ENCODE measurements at places on chromosomes 1 and 21. TPM values are rescaled to one million over a fixed set of nuclear protein-coding genes. Genes with fewer than 3 reads are reported as not detected.
A peak's percentile ranks its signal among the peaks of the same experiment; 100 is the strongest.

DNA sequence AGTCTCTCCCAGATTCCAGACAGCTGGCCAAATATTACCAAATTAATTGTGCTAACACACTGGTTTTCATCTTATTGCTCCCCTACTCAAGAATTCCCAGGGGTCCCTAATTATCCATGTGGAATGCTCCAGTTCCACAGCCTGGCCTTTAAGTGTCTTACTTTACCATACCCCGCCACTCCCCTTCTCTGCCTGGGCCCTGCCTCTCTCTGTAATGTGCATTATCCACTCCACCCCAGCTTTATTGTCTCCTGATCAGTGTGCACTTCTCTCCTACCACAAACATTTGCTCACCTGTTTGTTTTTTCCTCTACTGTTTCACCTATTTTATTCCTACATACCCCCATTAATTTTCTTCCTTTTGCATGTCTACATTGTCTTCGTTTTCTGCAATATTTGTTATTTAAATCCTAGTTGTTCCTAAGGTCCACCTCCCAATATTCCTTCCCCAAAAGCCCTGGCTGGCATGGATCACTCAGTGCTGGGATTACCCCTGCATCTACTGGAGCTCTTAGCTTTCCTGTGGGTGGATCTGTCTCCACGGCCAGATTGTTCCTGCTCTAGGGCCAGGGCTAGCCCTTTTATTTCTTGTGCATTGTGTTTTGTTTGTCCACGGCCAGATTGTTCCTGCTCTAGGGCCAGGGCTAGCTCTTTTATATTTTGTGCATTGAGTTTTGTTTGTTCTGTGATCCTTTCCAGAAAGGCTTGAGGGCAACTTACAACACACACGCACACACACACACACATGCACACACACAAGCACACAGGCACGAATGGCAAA lies 33.4 kb upstream of the ATP1B1 start:
- H3K27me3 ChIP-seq: no peaks in the 10 kb centered on the region
- H3K4me1 ChIP-seq: no peaks in the 10 kb centered on the region
- no peak overlapping the region for H3K4me3 ChIP-seq
- no peaks in the 10 kb centered on the region for H3K36me3 ChIP-seq
- no peak for DNase-seq

- peaks cover 3% of the 10 kb centered on the region for H3K4me1 ChIP-seq
- DNase-seq: no peak
- H3K4me3 ChIP-seq: no peak overlapping the region
- H3K27me3 ChIP-seq: no peaks in the 10 kb centered on the region
Measured at GRCh38 chr1:82979593-82980236, 1019.2 kb downstream of the TTLL7 start.

DNA sequence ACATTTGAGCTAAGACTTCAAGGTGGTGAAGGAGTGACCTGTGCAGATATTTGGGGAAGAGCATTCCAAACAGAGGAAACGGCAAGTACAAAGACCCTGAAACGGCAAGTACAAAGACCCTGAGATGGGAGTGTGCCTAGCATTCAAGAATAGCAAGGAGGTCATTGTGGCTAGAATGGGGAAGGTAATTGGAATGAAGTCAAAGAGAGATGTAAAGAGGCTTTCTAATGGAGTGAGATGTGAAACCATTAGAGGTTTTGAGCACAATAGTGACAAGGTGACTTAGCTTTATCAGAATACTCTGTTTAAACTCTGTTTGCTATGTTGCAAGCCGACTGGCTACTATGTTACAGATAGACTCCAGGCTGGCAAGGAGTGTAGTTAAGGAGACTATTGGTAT lies 4.4 kb downstream of the CDC7 start:
- no peaks in the 10 kb centered on the region for H3K36me3 ChIP-seq
- H3K4me1 ChIP-seq: peaks cover 17% of the 10 kb centered on the region
- DNase-seq: no peak
- no peak overlapping the region for H3K4me3 ChIP-seq

DNA sequence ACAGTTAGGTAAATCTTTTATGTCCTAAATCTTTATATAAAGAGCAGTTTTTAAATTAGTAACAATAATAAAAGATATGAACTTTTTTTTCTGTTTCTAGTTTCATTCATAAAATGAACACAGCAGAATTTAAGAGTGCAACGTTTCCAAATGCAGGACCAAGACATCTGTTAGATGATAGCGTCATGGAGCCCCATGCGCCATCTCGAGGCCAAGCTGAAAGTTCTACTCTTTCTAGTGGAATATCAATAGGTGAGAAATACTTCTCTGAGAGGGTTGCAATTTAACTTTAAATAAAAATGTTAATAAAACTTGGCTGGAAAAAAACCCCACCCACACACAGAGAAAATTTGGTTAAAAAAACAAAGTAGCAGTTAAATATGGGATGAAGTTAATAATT lies 15.0 kb upstream of the ANGPTL1 start:
- DNase-seq: no peak
- no peak overlapping the region for H3K27ac ChIP-seq
- no peak overlapping the region for H3K4me3 ChIP-seq
- peaks cover 61% of the 10 kb centered on the region for H3K36me3 ChIP-seq

GRCh38 chr1:214111796-214112195 lies 124.0 kb downstream of the PROX1 start:
- H3K27ac ChIP-seq: no peak overlapping the region
- H3K36me3 ChIP-seq: no peaks in the 10 kb centered on the region
- no peaks in the 10 kb centered on the region for H3K4me1 ChIP-seq
- H3K4me3 ChIP-seq: no peak overlapping the region

GRCh38 chr1:101474039-101474665 lies 237.3 kb downstream of the S1PR1 start:
- no peak overlapping the region for H3K27ac ChIP-seq
- H3K4me1 ChIP-seq: no peaks in the 10 kb centered on the region
- no peaks in the 10 kb centered on the region for H3K36me3 ChIP-seq
- no peaks in the 10 kb centered on the region for H3K27me3 ChIP-seq
- peak; percentile 24 for DNase-seq
- H3K4me3 ChIP-seq: no peak overlapping the region

Gene ENO1
- total RNA-seq: 2,185 TPM

All from GM23248 (cell line).